ENCODE measurements at places on chromosomes 7 and 10.

- no peak for DNase-seq
Observed at GRCh38 chr10:1184541-1185430, 128.6 kb downstream of the WDR37 start.

GRCh38 chr10:49625411-49625810 lies 11.6 kb downstream of the CHAT start:
- DNase-seq = no peak

DNA sequence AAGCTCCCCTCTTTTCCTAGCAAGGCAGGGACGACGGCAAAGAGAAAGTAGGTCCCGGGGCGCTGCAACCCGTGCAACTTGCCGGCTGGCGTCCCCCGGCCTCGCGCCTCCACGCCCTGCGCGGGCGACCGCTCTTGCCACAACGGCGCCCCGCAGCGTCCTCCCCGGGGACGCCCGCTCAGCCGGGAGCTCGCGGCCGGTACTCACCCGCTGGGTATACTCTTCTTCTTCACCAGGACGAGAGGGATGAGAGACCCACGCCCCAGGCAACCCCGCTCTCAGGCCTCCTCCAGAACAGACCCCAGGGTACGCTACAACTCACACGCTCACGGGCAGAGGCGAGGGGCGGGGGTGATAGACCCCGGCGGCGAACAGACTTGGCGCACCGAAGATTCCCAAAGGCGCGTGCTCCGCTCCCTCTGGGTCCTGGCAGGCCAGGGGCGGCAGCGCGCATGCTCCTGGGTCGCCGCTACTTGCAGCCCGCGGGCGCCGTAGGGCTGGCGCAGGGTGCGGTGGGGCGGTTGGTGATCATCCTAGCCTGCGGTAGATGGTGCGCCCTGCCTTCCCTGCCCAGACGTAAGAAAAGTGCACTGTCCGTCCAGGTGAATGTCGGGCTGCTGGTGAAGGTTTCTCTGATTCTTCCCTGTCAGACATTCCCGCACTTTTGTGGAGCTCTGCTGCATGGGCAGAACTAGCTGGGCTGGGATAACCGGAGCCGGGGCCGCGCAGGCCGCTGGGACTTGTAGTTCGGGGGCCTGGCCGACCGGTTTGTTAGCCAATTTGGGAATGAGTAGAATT lies at the start of gene CC2D2B:
Gene CC2D2B, plus strand, starts transcription at position 520 of the 798 bp plus-strand sequence. CDS start 3,349 bp downstream, outside the sequence.
- DNase-seq = peak; percentile 53

GRCh38 chr7:90403174-90404113 lies at the start of gene CLDN12:
TSS of gene CLDN12 (plus strand) at chr7:90403461. CDS start at chr7:90412677, 9,216 bp downstream.
- peak; percentile 57 for DNase-seq

GRCh38 chr7:101156277-101156676 lies 2.0 kb downstream of the AP1S1 start:
- no peak for DNase-seq

GRCh38 chr10:131726967-131727366 lies 173.8 kb upstream of the PPP2R2D start:
- DNase-seq = no peak

- DNase-seq = no peak
Observed at GRCh38 chr10:14527915-14528314, 197.2 kb upstream of the FRMD4A start.

DNA sequence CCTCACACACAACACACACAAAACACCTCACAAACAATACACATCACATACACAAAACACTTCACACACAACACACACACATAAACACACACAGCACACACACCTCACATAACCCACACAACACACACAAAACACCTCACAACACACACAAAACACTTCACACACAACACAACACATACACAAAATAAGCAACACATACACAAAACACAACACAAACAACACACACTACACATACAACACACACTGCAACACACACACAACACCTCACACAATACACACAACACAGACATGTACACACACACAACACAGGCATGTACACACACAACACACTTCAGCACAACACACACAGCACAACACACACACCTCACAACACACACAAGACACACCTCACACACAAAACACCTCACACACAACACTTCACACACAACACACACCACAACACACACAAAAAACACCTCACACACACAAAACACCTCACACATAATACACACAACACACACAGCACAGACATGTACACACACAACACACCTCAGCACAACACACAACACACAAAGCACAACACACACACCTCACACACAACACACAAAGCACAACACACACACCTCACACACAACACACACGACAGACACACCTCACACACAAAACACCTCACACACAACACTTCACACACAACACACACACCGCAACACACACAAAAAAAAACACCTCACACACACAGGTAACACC lies 107.5 kb downstream of the TNS3 start:
- DNase-seq = no peak

DNA sequence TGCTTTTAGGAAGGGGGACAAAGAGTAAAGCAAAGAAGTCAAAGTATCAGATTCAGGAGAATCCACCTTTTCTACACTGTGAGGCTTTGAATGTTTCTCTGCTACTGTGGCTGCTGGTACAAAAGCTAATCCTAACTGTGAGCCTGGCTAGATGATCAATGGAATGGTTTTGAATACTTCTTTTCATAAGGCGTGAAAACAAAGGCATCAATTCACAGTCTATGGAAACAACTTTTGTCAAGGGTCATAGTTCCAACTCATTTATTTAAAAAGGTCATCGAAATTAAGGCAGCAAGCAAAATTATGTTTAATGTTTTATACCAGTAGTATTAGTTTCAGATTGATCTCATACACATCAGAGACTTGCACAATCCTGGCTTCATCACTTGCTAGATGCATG lies 118.1 kb downstream of the CTTNBP2 start:
- DNase-seq = no peak

DNA sequence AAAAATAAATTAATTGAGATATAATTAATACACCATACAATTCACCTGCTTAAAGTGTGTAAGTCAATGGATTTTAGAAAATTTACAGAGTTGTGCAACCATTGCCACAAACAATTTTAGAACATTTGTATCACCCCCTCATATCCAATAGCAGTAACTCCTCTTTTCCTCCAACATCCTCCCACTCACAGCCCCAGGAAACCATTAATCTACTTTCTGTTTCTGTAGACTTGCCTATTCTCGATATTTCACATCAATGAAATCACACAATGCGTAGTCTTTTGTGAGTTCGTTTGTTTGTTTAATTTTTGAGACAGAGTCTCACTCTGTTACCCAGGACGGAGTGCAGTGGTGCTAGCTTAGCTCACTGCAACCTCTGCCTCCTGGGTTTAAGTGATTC lies 13.7 kb upstream of the HERC4 start:
- no peak for DNase-seq

GRCh38 chr10:2791774-2792443 lies 275.4 kb upstream of the PFKP start:
- no peak for DNase-seq

GRCh38 chr7:157432957-157433576 lies 96.3 kb downstream of the DNAJB6 start:
- DNase-seq = peak; percentile 54

- DNase-seq = no peak
Observed at GRCh38 chr7:35716038-35716803, 21.3 kb upstream of the HERPUD2 start.

DNA sequence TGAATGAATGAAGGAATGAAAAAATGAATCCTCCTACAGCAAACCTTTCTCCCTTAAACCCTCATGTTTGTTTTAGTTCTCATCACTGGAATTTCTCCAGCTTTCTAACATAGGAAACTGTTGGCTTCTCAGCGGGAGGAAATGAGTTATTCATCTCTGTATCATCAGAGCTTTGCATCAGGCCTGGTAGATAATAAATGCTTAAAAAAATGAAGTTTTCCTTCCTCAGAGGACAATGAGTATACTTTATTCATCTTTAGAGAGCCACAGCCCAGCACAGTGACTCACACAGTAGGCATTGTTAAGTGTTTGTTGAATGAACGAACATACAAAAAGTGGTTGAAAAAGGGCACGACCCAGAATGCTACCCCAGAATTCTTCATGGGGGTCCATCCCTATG lies 62.6 kb downstream of the COL13A1 start:
- DNase-seq = no peak

DNA sequence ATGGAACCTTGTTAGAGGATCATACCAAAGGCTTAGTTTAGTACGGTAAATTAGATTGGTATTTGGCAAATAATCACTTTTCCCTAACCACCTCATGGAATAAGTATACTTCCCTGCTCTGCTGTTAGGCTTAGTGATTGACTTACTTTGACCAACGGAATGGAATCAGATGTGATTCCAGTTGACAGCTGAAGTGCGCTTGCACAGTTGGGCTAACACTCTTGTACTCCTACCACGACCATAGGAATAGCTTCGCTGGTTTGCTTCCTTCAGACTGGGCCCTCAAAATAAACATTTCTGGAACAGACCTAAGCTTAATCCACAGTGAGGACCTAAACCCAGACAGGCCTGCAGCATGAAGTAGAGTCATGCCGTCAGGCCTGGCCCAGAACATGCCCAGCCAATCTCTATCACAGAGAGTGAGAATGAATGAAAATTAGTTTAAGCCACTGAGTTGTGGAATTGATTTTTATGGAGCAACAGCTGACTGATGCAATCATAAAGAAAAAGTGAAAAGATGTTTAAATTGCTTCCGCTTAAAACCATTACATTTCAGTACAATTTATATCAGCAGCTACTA lies 122.3 kb downstream of the DOCK4 start:
- DNase-seq = no peak

DNA sequence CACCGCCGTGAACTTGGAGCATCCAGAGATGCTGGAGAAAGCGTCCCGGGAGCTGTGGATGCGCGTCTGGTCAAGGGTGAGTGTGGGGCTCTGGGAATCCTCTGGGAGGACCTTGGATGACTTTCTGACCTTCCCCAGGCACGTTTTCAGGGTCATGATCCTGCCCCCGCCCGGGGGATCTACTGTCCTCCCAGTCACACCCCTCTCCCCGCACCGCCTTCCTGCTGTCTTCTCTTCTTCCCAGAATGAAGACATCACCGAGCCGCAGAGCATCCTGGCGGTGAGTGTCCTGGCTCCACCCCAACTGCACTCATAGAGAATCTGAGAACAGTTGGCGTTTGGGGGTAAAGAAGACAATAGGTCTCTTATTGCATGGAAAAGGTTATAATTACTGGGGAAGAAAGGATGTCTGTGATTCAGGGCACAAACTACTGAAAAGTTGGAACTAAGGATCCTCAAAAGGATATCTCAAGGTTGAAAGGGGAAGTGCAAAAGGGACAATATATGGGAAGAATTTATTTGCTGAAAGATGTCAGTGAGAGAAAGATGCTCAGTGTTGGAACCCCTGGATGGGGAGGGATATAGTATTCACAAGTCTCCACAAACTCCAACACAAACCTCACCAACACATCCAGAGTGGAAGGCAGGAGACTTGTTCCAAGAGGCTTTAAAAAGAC lies 1.9 kb downstream of the GSTK1 start:
- no peak for DNase-seq

- no peak for DNase-seq
Observed at GRCh38 chr10:108801775-108802517, 1121.4 kb downstream of the XPNPEP1 start.

DNA sequence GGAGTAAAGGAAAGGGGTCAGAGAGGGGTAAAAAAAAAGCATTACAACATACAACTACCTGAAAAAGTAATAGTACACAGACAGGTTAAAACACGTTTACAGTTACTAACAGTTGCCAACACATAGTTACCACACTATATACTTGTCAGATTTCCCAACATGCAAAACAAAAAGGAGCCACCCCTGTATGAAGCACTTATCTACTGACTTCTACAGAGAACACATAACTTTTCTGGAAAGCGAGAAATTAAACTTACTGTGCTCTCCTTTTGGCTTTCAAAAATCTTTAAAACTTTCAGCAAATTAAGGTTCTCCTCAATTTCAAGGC lies 2.1 kb downstream of the ABI1 start:
- DNase-seq = no peak

DNA sequence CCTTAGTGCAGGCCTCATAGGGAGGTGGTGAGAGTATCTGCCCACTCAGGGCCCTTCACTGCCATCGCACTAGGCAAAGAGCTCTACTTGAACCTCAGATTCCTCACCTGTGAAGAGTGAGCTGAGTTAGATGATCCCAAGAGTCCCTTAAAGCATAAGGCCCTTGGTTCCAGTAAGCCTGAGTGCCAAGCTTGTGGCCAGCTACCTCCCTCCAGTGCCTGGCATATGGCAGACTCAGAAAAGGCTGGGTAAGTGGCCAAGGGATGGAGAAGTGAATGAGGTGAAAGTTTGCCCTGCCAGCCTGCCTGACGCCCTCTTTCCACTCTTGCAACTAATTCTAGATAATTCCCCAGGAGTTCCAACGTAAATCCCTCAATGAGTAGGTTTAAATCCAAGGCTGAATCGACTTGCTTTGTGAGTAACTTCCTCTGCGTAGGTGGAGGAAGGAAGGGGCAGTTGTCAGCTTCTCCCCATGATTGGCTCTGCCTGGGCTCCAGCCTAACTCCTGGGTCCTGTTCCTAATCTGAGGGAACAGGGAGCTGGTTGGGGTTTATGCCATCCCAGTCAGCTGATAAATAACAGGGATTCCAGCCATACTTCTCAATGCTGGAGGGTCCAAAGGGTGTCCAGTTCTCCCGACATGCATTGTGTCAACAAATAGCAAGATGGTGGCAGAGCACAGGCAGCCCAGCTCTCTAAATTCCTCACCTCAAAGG lies 14.2 kb downstream of the DUSP5 start:
- no peak for DNase-seq

- no peak for DNase-seq
Observed at GRCh38 chr10:118971187-118971586, 58.3 kb upstream of the NANOS1 start.

DNA sequence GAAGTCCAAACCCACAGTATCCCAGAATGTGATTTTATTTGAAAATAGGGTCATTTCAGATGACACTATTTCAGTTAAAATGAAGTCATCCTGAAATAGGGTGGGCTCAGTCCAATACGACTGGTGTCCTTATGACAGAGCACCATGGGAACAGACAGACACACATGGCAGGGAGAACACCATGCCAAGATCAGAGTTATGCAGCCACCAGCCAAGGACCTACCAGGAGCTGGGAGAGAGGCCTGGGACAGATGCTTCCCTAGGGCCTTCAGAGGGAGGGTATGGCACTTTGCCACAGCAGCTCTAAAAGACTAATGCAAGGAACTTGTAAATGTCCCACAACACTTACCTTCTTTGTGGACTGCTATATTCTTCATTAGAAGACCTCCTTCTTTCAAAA lies 226.5 kb downstream of the NEBL start:
- no peak for DNase-seq

DNA sequence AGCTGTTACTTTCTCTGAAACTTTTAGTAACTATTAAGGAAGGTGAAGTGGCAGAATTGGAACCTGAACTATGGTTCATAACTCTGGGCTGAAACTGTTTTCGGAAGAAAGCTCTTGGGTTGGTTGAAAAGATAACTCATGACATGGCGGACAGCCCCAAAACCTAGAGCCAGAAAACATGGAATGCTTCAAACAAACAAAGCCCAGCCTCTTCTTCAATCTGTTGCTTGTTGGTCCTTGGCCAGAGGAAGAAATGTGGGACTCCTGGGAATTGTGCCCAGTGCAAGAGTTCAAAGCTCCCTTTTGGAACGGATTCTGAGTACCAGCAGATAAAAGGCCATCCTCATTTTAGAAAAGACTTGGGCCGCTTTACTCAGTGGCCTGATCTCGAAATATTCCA lies 52.9 kb upstream of the CACNB2 start:
- DNase-seq = no peak

Measured in CD4-positive, alpha-beta T cell treated with Interleukin-6 at 100 ng/mL for 8 hours (primary cell).